ENCODE measurements at places on chromosomes 2 and 18. TPM values are rescaled to one million over a fixed set of nuclear protein-coding genes. Genes with fewer than 3 reads are reported as not detected.

Gene RGPD5
- total RNA-seq = 22.1 TPM

Gene GALNT5
- total RNA-seq = 3.0 TPM

Gene ILKAP
- 24.2 TPM for total RNA-seq

Gene IL37
- not detected for total RNA-seq

GRCh38 chr2:118309946-118310680, 221.8 kb downstream of the INSIG2 start:
- no peak for DNase-seq

GRCh38 chr2:240159251-240159839, 18.9 kb upstream of the OTOS start:
- DNase-seq = no peak

- DNase-seq = no peak
Observed at GRCh38 chr18:48835745-48836170, 115.0 kb downstream of the SMAD7 start.

- no peak for DNase-seq
Observed at GRCh38 chr2:163711258-163711657, 24.6 kb downstream of the FIGN start.
